ENCODE measurements at places on chromosomes 4 and X. TPM values are rescaled to one million over a fixed set of nuclear protein-coding genes. Genes with fewer than 3 reads are reported as not detected.

DNA sequence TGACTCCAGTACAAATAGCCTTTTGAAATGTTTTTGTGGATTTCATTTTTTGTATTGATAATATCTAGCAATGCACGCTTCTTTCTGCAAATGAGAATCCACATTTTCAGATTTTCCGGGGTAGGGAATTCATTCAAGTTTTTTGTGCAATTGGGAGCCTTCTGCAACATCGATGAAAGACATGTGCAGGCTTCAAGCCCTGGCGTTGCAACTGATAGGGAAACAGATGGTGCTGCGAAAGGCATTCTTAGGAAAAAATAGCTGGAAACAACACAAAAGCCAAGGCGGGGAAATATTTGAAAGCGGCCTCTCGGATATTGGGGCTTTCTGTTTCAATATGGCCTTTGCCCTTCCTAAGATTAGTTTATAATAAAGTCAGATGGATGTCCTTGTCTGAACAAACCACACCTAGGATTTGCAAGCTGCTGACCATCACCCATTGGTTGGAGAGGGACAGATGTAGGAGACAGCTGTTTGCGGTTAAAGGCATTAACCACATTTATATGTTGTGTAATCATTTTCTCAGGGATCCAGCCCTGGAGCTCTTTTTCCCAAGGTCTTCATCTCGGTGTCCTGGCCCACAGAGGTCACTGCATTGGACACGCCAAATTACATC is 136.5 kb downstream of the PRKX start:
- no peak overlapping the region for H3K4me3 ChIP-seq
- no peaks in the 10 kb centered on the region for H3K36me3 ChIP-seq
- no peaks in the 10 kb centered on the region for H3K4me1 ChIP-seq
- no peaks in the 10 kb centered on the region for H3K27me3 ChIP-seq

DNA sequence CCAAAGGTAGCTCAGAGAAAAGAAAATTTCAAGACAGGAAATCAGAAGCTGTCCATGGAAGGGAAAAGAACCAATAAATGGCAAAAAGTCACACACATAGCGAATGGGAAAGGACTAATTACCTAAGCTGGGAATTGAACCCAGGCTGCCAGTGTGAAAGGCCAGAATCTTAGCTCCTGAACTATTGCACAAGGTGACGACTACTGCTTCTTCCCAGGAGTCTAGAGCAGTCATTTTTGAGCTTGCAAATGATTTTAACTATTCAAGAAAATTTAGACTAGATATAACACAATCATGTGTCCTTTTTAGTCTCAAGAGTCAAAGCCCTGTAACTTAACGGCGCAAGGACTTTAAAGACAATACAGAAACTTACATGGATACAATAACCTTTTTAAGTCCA is 34.1 kb upstream of the ZNF81 start:
- no peak for DNase-seq
- H3K27me3 ChIP-seq: no peaks in the 10 kb centered on the region
- no peak overlapping the region for H3K27ac ChIP-seq
- H3K4me3 ChIP-seq: no peak overlapping the region
- no peaks in the 10 kb centered on the region for H3K4me1 ChIP-seq

DNA sequence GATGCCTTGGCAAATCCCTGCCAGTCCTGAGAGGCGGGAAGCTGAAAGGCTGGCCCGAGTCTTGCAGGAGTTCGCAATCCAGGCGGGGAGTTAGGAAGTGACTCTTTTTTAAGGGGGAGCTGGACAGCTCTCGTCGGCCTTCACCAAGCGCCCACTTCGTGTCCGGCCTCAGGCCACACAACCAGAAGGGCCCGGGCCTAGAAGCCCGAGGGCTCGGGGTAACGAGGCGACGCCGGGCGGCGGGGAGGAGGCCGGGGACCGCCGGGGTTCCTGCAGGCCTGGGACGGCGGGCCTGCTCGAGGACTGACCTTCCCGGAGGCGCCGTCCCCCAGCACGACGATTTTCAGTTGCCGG is 395 bp downstream of the RAB28 start:
- peak overlapping the region; percentile 96 for H3K4me3 ChIP-seq
- no peaks in the 10 kb centered on the region for H3K27me3 ChIP-seq
- DNase-seq: no peak
- H3K36me3 ChIP-seq: no peaks in the 10 kb centered on the region

DNA sequence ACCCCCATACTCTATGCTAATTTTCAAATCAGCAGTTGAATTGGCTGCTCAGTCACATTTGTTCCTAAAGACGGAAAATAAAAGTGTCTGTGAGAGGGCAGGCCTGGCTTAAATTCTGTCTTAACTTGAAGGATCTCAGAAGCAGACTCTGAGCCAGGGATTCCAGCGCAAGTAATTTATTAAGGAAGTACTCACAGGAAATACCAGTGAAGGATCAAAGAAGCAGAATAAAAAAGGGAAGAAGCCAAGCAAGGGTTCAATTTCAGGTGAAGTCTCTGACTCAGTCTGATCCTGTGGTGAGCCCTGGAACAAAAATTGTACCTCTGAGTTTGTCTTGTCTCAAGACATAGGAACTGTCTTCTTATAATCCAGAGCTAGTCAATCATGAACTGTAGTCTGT is 52.2 kb downstream of the IL1RAPL1 start:
- no peaks in the 10 kb centered on the region for H3K27me3 ChIP-seq
- no peak overlapping the region for H3K27ac ChIP-seq
- no peaks in the 10 kb centered on the region for H3K4me1 ChIP-seq
- no peak for DNase-seq

DNA sequence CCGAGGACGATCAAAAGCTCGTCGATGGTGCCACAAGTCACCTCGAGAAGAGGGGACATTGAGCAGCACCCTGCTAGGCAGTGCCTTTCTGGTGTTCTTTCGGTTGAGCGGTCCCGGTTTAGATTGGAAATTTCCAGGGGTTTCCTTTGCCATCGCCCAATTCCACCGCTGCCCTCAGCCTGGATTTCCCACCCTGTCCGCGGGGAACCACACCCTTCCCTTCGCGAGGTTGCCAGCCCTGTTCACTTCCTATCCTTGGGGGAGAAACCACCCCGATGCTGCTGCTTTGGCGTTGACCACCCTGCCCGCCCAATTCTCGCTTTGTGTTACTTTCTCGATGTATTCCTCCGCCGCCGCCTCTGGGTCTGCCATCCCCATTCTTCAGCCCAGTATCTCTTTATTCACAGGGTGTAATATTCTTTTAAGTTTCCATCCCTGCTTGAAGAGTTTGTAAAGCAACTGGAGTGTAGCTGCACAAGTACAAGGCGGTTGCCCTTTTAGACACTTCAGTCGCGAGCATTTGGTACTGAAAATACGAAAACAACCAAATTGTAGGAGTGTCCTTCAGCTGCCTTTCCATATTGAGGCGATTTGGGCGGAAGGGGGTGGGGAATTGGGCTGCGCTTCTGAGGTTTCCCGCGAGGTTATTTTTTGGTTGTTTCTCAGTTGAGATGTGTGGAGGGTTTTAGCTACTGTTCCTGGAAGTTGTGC is 1.1 kb downstream of the OGT start:
- peaks cover 26% of the 10 kb centered on the region for H3K4me1 ChIP-seq
- H3K27me3 ChIP-seq: no peaks in the 10 kb centered on the region
- H3K27ac ChIP-seq: peak overlapping the region; percentile 98
- H3K36me3 ChIP-seq: peaks cover 18% of the 10 kb centered on the region
- peak overlapping the region; percentile 94 for H3K4me3 ChIP-seq

GRCh38 chrX:116757491-116757890 is 294.7 kb upstream of the CT83 start:
- no peak for DNase-seq
- no peak overlapping the region for H3K27ac ChIP-seq
- no peaks in the 10 kb centered on the region for H3K4me1 ChIP-seq
- H3K27me3 ChIP-seq: no peaks in the 10 kb centered on the region

DNA sequence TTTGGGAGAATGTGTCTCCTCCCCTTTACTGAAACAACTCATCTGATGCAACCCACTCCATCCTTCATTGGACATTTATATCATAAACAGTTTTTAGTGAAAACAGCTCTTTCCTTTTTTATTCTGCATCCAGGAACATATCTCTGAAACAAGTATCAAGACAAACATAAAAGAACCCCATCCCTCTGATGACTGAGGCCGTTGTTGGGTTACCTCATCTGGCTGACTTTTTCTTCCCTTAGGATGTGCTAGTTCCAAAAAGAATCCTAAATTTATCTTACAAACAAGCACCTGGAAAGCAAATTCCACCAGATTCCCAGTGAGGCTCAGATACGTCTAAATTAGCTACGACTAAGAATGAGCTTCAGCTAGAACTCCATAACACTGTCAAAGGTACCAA is 483.7 kb upstream of the INTU start:
- no peaks in the 10 kb centered on the region for H3K27me3 ChIP-seq
- no peaks in the 10 kb centered on the region for H3K4me1 ChIP-seq
- H3K36me3 ChIP-seq: no peaks in the 10 kb centered on the region
- no peak for DNase-seq
- H3K4me3 ChIP-seq: no peak overlapping the region

DNA sequence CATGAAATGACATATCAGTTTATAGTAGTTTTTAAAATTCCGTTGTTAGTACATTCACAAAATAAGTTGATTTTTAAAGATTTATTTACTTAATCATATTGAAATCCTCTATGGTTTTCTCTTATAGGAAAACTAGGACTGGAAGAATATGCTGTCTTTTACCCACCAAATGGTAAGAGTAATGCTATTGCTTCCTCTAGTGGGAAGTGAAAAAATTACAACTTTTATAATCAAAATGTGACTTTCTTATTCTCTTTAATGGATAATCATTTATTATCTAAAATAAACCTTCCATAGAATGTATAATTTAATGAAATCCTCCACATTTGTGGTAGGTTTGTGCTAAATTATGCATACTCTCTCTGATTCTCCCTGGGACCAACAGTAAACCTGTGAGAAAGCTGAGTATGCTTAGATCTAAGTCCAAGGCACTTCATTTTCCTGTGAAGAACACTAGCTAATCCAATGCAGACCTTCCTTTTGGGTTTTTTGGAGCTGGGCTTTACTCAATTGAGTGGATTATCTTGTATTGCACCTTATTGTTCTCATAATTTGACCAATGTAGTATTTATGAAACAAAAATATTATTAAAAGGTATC is 136.2 kb downstream of the TBC1D19 start:
- H3K4me3 ChIP-seq: no peak overlapping the region
- DNase-seq: no peak
- no peaks in the 10 kb centered on the region for H3K27me3 ChIP-seq
- H3K27ac ChIP-seq: no peak overlapping the region

DNA sequence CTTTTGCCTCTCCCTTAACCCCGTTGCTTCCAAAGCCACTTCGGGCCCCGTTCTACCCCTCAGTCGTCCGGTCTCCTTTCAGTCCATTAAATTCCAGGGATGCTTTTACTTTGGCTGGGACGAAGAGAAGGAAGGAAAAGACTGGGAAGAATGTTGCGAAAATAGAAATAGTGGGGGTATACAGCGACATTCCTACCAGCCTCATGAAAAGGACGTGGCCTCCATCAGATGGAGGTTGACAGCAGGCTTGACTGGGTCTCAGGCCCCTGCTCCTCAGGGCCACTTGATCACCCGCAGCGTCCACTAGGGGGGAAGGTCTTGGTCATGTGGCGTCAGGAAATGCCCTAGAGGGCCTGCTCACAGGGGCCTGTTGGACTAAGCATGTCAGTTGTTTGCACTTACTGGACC is 657 bp upstream of the ANKRD50 start:
- H3K27me3 ChIP-seq: no peaks in the 10 kb centered on the region
- DNase-seq: peak; percentile 60
- no peaks in the 10 kb centered on the region for H3K36me3 ChIP-seq
- H3K27ac ChIP-seq: peak overlapping the region; percentile 100
- H3K4me1 ChIP-seq: peaks cover 21% of the 10 kb centered on the region
- H3K4me3 ChIP-seq: peak overlapping the region; percentile 96

- peaks cover 9% of the 10 kb centered on the region for H3K4me1 ChIP-seq
- DNase-seq: no peak
- no peak overlapping the region for H3K4me3 ChIP-seq
- peaks cover 12% of the 10 kb centered on the region for H3K36me3 ChIP-seq
- no peak overlapping the region for H3K27ac ChIP-seq
These were observed 93.4 kb downstream of the SPCS3 start for GRCh38 chr4:176413171-176413570.

DNA sequence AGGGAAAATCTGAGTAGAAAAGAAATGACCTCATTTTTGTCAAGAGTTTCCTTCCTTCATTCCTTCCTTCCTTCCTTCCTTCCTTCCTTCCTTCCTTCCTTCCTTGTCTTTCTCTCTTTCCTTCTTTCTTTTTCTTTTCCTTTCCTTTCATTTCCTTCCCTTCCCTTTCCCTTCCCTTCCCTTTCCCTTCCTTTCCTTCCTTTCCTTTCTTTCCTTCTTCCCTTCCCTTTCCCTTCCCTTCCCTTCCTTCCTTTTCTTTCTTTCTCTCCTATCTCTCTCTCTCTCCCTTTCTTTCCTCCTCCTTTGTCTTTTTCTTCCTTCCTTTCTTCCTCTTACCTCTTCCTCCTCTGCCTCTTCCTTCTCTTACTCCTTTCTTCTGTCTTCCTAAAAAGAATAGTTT is 347.6 kb downstream of the FAM47A start:
- H3K36me3 ChIP-seq: no peaks in the 10 kb centered on the region
- no peak overlapping the region for H3K27ac ChIP-seq
- no peak for DNase-seq
- peaks cover 3% of the 10 kb centered on the region for H3K27me3 ChIP-seq
- H3K4me3 ChIP-seq: no peak overlapping the region

DNA sequence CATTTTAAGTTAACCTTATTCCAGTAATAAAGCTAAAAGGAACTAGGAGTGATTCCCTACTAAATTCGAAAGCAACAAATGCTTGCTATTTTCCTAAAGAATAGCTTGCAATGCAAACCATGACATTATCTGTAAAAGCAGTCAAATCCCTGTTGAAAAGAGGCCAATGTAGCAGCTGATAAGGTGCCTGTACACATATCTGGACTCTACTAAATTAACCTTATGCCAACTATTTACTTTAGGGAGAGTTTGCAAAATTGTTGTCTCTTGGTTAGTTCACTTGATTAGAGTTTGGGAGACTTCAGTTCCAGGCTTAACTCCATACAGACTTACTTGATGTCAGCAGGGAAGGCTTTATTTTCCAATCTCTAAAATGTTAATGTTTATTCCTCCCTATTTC is 6.0 kb downstream of the IL13RA2 start:
- DNase-seq: no peak
- no peaks in the 10 kb centered on the region for H3K4me1 ChIP-seq
- H3K27ac ChIP-seq: no peak overlapping the region
- no peaks in the 10 kb centered on the region for H3K36me3 ChIP-seq
- no peak overlapping the region for H3K4me3 ChIP-seq
- no peaks in the 10 kb centered on the region for H3K27me3 ChIP-seq

- H3K4me1 ChIP-seq: peaks cover 9% of the 10 kb centered on the region
- DNase-seq: no peak
- no peak overlapping the region for H3K4me3 ChIP-seq
These were observed 126.3 kb downstream of the PRDM5 start for GRCh38 chr4:120796271-120796670.

Gene SLC25A53
- 6.8 TPM for total RNA-seq

Gene PPP4R3C
- not detected for total RNA-seq

Gene EGF
- 0.84 TPM for total RNA-seq

Gene CXCL11
- total RNA-seq: not detected

Gene ANKRD50
- 29.3 TPM for total RNA-seq

Gene CWH43
- not detected for total RNA-seq

Gene CPZ
- not detected for total RNA-seq

Gene ASMT
- 0.44 TPM for total RNA-seq
